ENCODE measurements at places on chromosomes 4 and X.

GRCh38 chrX:13216139-13216538 lies 103.7 kb downstream of the ATXN3L start:
- DNase-seq: no peak

DNA sequence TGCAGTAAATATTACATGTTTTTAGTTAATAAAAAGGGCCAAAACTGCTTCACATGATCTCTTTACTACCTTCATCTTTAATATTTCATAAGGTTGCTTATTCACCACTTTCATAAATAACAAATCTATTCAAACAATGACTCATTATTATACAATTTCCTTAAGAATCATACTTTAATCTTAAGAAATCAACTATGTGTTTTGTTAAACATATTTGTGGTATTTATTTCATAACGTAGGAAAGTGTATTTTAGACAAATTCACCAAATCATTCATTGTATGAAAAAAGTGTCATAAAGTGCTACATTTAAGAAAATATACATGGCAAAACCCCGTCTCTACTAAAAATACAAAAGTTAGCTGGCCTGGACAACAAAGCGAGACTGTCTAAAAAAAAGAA lies 150.5 kb upstream of the RXFP1 start:
- no peak for DNase-seq

DNA sequence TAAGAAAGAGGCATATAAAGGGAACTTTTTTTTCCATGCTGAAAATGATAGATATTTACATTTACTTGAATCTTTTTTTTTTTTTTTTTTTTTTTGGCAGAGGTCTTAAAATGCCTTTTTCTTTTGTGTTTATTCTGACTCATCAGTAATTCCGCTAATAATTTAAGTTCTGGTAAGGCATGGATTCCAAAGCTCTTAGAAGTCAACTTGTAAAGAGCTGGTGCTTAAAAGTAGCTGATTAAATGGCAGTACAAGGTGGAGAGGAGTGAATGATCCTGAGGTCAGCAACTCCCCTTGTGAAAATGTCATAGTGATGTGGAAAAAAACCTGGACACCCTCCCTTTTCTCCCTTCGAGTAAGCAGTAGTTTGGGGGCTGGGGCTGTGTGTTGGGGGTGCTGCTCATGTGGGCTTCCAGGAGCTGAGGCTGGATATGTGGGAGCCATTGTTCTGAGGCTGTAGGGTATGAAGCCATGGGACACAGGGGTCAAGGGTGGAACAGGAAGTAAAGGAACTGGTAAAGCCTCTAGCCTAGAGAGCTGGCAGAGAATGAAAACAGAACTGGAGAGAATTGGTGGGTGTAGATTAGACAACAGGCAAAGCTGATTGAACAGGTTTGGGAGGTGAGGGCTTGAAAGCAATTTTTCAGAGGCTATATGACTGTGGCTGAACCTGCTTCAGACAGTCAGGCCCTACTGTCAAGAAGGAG lies 41.0 kb upstream of the PITX2 start:
- no peak for DNase-seq

DNA sequence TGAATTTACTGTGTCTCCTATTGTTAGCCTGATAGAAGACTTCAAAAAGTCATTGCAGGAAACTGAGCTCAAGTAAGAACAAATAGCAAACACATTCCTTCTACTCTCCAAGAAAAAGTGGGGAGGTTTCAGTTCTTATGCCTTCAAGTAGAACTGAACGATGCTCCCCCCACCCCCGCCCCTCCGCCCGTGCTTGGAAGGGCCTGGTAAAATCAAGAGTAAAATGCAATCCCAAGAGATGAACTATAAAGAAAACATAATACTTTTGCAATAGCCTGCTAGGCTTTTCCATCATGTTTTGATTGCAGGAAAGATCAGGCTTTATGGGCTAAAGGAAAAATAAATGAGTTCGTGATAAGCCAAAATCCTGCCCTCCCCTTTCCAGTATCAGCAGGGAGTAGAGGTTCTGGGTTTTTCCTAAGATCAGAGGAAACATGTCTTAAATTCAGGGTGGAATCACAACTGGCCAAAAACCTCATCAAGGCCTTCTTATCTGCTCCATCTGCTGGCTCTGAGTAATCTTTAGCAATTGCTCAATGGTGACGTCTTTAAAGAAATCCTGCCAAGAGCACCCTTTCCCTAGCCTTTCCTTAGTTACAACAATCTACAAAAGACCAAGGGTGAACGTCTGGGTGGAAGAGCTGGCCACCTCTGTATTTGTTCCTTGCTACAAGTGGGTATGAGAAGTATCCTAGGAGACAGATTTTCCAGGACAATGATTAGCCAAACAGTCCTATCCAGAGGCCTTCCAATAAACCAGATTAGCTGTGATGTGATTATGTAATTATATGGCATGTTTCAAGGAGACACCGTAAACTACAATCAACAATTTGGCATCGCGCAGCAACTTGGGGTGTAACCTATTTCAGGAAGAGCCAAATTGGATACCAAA lies 66.3 kb upstream of the FAM9C start:
- DNase-seq: no peak

DNA sequence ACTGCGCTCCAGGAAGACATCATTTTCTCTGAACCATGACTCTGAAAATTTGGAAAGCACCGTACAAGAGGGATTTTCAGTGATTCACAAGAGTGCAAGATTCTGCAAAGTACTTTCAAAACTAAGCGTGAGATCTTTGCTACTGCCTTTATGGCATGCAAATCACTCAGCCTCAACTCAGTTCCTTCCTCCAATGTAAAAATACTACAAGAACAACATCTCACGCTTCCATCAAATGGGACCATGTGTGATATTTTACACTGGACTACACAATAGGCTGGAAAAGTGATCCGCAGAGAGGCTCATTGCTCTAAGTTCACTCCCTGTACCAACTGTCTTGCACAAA lies 674 bp upstream of the IL15 start:
- DNase-seq: no peak
